DMS153 (cell line): ENCODE measurements at places on chromosomes 2 and 18.

- DNase-seq, result no peak
These were observed 80.0 kb downstream of the EPB41L3 start for GRCh38 chr18:5463831-5464230.

- DNase-seq, result no peak
These were observed 19.7 kb downstream of the ZBTB14 start for GRCh38 chr18:5275872-5276271.

GRCh38 chr18:64991102-64991501 is 759.7 kb upstream of the CDH7 start:
- DNase-seq, result no peak

- peak; percentile 58 for DNase-seq
These were observed 27.9 kb downstream of the TMEM17 start for GRCh38 chr2:62478093-62478580.

DNA sequence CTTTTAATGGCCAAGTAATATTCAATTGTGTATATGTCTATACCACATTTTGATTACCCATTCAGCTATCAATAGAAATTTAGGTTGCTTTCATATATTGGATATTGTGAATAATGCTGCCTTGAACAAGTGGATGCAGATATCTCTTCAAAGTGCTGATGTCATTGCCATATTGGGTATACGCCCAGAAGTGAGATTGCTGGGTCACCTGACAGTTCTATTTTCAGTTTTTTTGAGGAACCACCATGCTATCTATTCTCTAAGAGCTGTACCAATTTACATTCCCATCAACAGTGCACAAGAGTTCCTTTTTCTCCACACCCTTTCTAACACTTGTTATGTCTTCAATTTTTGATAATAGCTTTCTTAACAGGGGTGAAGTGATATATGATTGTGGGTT is 306.9 kb downstream of the ZNF516 start:
- DNase-seq, result no peak

DNA sequence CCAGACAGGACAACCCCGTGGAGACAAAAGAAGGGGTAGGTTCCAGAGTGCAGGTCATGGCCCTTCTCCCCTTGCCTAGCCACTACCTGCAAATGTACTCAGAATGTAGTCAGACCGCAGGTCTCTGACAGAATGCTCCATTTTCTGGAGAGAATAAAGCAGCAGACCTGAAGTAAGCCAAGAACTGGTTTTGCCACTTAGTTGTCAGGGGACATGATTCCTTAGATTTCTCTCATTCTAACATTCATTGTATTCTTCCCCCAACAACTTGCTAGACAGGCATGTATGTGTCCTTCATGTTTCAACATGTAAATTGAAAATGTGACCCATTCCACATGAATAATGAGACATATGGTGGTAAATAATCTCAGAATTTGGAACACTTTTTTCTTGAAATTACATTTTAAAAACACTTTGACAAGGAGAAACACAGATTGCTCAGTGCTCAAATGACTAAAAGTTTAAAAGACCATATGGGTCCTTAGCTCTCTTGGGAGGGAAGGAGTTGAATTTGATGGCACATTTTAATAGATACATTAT is 142.4 kb downstream of the CCBE1 start:
- no peak for DNase-seq

GRCh38 chr2:176986487-176986886 is 226.1 kb upstream of the HNRNPA3 start:
- no peak for DNase-seq

GRCh38 chr2:30216157-30216556 is 15.2 kb upstream of the LBH start:
- DNase-seq, result no peak
